Endothelial cell (in vitro differentiated cells): ENCODE measurements at places on chromosomes 6 and 20. TPM values are rescaled to one million over a fixed set of nuclear protein-coding genes. Genes with fewer than 3 reads are reported as not detected.

DNA sequence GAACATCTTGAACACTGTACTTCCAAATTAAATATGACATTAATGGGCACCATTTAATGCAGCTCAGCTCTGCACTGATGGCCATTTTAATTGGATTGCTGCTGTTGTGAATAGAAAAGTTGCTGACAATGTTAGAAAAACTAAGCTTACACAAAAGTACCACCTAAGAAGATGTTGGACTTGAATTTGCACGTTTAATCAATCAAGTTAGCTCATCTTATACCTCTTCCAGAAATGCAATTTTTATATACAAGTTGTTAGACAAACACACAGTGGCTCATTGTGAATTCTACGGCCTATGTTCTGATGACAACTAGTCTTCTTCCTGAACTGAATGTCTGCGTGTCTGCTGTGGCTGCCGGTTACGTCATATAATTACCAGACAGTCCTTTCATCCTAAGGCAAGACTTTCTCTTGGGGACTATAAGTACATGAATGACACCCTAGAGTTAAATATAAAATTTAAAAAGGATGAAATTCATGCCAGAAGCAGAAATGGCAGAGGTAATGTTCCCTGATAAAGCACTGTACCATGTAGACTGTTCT lies 330.2 kb downstream of the EPM2A start:
- H3K4me3 ChIP-seq, result no peak overlapping the region
- no peaks in the 10 kb centered on the region for H3K27me3 ChIP-seq
- H3K27ac ChIP-seq, result no peak overlapping the region
- DNase-seq, result no peak

DNA sequence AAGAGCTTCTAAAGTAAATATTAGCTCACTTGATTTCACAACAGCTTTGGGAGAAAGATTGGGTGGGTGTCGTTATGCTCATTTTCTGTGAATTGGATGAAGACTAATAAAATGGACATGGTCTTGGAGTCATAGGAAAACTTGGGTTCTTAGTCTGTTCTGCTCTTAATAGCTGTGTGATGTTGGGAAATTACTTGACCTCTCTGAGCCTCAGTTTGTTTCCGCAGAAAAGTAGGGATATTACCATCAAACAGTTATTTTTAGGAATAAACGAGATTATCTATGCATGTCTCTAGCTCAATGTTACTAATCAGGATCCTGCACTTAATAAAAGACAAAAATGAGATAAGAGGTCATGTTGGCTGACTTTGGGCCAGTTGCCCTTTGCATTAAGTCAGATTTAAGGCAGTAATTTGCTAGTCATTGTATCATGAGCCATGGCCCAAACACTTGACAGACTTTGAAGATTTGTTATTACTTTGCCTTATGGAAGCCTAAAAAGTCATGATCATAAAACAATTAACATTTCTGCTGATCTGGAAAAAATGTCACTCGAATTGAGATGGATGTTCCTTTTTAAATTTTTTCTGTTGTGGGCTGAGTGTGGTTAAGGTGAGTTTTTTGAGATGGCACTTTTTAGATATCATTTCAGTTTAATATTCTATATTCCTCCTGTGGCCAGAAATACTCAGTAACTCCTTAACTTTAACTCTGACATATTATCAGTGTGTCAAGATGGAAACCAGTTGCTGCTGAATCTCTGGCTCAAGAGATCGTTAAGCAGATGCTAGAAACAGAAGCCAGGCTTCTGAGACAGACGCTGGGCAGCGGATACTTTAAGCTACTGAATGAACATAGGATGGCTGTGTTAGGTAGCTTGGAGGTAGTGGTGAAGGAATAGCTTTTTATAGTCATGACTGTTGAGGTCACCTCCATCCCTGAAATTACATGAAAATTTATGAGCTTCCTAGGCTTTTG lies 291.6 kb downstream of the PHF3 start:
- H3K4me3 ChIP-seq, result no peak overlapping the region
- H3K4me1 ChIP-seq, result no peaks in the 10 kb centered on the region
- no peaks in the 10 kb centered on the region for H3K27me3 ChIP-seq
- H3K27ac ChIP-seq, result no peak overlapping the region

The BEND6 gene
- 0.97 TPM for total RNA-seq

DNA sequence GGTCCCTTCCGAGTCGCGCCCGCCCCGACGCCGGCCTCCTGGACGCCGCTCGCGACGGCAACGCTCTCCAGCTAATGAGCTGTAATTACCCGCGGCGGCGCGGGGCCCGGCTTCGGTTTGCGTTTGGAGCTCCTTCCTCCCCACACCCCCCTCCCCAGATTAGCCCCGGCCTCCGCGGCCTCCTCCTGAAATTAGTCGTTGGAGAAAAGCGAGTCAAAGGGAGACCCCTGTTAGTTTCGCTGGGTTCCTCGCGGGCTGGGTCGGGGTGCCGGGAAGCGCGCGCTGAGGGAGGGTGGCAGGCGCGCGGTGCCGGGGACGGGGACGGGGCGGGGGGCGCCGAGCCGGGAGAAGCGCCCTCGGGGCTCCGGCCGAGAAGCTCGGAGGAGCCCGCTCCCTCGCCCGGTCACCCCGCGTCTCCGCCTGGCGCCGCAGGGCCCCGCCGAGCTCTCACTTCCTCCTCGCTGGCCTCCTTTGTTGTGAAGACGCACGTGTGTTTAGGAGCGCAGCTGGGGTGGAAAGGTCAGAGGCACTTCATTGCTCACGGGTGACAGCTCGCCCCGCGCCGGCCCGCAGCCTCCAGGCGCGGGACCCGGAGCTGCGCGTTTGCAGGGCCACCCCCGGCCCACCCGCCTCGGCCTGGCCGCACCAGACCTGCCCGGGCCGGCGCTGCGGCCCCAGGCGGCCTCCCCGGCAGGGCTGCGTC lies 4.9 kb downstream of the FOXC1 start:
- peaks cover 44% of the 10 kb centered on the region for H3K36me3 ChIP-seq
- DNase-seq, result peak; percentile 44
- peaks cover 25% of the 10 kb centered on the region for H3K27me3 ChIP-seq
- H3K4me1 ChIP-seq, result peaks cover 47% of the 10 kb centered on the region
- no peak overlapping the region for H3K27ac ChIP-seq
- H3K4me3 ChIP-seq, result peak overlapping the region; percentile 76

DNA sequence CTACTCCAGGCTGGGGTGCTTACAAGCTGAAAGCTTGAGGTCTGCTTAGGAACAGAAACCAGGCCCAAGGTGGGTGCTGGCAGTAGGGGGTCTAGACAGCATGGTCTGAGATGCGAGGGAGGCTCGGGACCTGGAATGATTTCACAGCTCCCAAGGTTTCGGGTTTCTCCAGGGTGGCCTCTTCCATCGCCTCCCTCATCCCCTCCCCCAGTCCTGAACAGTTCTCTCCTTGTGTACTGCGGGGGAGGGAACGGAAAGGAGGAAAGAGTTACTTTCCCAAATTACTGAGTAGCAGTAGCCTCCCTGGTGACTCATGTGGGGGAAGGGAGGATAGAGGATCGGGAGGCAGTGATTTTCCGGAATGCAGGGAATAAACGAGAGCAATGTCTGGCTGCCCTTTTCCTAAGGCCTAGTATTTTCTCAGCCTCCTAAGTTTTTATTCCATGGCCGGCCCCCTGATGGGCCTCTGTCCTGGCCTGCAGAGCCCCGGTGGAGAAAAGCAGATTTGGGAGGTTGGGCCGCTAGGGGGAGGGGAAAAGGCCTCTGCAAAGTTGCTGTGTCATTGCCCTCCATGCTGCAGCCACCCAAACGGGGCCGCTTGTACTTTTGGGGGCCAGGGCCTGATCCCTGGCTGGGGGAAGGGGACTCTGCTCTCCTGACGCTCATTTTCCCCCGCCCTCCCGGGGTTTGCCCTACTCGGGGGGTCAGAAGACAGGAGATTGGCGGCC lies 1.5 kb downstream of the BRD2 start:
- peak overlapping the region; percentile 97 for H3K4me3 ChIP-seq
- H3K4me1 ChIP-seq, result peaks cover 55% of the 10 kb centered on the region
- peak; percentile 75 for DNase-seq
- peaks cover 37% of the 10 kb centered on the region for H3K36me3 ChIP-seq

DNA sequence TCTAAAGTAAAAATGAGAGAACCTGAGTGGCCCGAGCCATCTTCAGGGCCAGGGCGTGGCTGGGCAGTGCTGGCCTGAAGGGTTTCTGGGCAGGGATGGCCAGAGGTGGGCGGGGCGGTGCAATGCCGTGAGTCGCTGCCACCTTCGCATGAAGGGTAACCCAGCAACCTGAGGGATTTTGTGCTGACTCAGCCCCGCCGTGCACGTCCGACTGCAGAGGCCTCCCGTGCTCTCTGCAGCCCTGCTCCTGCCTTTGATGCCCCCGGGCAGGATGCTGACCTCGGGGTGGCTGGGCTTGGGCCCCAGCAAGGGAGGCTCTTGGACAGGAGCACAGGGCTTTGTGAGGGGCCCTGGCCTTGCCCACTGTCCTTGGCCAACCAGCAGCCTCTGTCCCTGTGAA lies 81.7 kb upstream of the GATA5 start:
- no peaks in the 10 kb centered on the region for H3K4me1 ChIP-seq
- H3K27ac ChIP-seq, result no peak overlapping the region
- no peaks in the 10 kb centered on the region for H3K36me3 ChIP-seq
- no peak for DNase-seq
- H3K4me3 ChIP-seq, result no peak overlapping the region

The REPS1 gene
- total RNA-seq, result 50.4 TPM
